ENCODE measurements at places on chromosomes 7 and 10. TPM values are rescaled to one million over a fixed set of nuclear protein-coding genes. Genes with fewer than 3 reads are reported as not detected.

Gene SEMA3E
- total RNA-seq: not detected

Gene PON1
- total RNA-seq: not detected

Gene CYP3A7
- total RNA-seq: not detected

Gene OR9A2
- not detected for total RNA-seq

Gene ANKRD61
- total RNA-seq: not detected

Gene CCDC7
- total RNA-seq: 12.7 TPM

Gene NYAP1
- total RNA-seq: 0.05 TPM

All from activated CD4-positive, alpha-beta memory T cell treated with anti-CD3 and anti-CD28 coated beads, Interleukin-2, amount 10 ng/mL, durations not matched to agents 7 days and 5 days (primary cell).